PC-9 (cell line): ENCODE measurements at places on chromosomes 11 and 22. TPM values are rescaled to one million over a fixed set of nuclear protein-coding genes. Genes with fewer than 3 reads are reported as not detected.

- no peak for DNase-seq
Observed at GRCh38 chr11:109590782-109591181, 168.8 kb downstream of the C11orf87 start.

- peak; percentile 32 for DNase-seq
Observed at GRCh38 chr11:77418971-77419597, 54.8 kb downstream of the PAK1 start.

- DNase-seq, result no peak
Observed at GRCh38 chr11:2724104-2724503, 24.3 kb upstream of the KCNQ1OT1 start.

DNA sequence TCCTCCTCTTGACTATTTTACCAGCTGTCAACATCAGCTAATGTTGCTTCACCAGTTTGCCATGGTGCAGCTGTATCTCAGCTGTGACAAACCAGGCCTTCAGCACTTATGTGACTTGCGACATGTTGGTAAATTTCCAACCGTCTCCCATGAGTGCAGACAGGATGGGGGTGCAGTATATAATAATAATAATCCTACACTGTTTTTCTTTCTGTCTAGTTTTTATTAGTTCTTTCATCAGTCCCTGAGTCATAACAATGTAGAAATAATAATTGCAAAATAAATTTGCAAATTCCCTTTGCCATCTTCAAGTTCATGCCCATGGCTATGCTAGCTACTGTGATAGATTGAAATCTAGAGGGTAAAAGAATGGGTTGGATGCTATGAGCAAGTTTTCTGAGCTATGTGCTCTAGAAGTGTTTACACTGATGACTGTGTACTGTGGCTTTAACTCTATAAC, 4.9 kb downstream of the MMP13 start:
- DNase-seq, result peak; percentile 57

GRCh38 chr11:127531167-127531566, 530.6 kb upstream of the KIRREL3 start:
- no peak for DNase-seq

HORMAD2 gene
- 0.20 TPM in 1 of 2 replicates, not detected in the other for total RNA-seq

DNA sequence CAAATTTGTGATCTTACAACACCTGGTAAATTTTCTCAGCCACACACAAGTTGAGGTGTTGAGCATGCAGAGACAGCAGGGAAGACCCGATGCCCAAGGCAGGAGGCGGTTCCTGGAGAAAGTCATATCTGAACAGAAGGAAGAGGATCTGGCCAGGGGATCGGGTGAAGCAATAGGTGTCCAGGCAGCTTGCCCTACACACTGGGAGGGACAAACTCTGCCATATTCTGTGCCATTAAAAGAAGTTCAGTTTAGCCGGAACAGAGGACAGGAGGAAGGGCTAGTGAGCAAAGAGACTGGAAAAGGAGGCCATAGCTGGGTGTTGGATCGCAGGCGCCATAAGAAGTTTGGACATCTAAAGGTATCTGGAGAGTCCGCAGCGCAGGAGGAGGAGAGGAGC, 76.5 kb downstream of the TMPRSS5 start:
- DNase-seq, result no peak
